ENCODE measurements at places on chromosomes 11 and 22.
A peak's percentile ranks its signal among the peaks of the same experiment; 100 is the strongest.

DNA sequence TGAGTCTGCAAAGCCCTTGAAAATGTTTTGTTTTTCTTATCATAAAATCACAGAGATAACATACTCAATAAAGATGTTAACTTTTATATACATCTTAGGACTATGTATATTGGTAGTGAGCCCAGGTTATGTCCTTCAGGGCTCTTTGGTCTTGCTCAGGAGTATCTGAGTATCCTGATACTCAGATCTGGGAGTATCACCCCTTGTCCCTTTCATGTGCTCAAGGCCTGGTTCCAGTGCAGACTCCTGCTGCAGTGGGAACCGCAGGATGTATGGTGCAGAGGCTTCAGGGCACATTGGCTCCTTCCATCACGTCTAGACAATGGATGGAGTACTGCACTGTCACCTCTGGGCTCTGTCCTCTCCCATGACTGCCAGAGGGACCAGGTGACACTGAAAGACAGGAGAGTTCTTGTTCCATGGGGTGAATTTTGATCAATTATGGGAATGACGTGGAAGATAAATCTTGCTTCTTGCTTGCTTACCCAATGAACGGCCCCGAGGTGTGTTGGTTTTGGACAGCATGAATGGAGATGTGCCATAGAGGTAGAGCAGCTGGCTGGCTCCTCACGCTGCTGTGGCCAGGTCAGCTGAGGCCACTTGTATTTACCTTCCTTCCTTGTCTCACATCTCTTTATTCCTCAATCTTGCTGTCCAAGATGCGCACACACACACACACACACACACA lies 215.5 kb downstream of the ARHGAP42 start:
- no peak for DNase-seq

GRCh38 chr11:69949327-69949726 lies 128.8 kb upstream of the ANO1 start:
- DNase-seq, result no peak

GRCh38 chr22:50298937-50299784 lies 8.3 kb downstream of the PLXNB2 start:
- no peak for DNase-seq

- peak; percentile 14 for DNase-seq
These were observed 48.0 kb downstream of the IGLL5 start for GRCh38 chr22:22935546-22936157.

DNA sequence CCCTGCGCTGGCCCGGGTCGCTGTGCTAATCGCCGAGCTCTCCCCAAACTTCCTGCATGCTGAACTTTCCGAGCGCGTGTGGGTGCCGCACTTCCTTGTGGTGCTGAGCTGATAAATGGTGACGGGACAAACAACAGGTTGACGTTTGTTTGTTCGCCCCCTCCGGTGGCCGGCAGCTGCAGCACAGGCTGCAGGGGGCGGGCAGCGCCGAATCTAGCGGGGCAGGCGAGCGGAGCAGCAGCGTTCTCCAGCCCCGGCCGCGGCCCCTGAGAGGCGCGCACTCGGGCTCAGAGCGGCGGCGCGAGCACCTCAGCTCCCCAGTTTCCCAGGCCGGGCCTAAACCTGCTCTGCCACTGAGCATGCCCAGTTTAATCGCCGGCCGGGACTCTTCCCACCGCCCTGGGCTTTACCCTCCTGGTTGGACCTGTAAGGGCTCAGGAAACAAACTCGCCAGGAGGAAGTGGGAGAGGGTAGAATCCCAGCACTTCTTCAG lies at the start of gene PDGFD:
Gene PDGFD, minus strand, starts transcription at position 120 of the 493 bp plus-strand sequence.
- peak; percentile 57 for DNase-seq

DNA sequence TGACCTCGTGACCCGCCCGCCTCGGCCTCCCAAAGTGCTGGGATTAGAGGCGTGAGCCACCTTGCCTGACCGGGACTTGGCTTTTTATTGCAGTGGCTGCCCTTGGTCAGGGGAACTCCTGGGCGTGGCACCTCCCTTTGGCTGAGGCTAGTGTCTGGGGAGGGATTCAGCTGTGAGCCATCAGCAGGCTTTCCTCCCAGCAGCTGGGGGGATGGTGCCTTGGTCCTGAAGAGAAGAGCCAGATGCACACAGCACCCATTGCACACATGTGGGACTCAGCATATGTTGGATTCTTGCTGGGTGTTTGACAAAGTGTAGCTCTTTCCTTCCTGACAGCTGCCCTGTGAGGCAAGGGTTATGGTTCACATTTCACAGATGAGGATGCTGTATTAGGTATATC lies 8.4 kb downstream of the CYTH4 start:
- no peak for DNase-seq

- DNase-seq, result no peak
These were observed 82.4 kb downstream of the EXT2 start for GRCh38 chr11:44177905-44178304.

- DNase-seq, result no peak
These were observed 2.4 kb upstream of the RANGAP1 start for GRCh38 chr22:41288245-41288946.

DNA sequence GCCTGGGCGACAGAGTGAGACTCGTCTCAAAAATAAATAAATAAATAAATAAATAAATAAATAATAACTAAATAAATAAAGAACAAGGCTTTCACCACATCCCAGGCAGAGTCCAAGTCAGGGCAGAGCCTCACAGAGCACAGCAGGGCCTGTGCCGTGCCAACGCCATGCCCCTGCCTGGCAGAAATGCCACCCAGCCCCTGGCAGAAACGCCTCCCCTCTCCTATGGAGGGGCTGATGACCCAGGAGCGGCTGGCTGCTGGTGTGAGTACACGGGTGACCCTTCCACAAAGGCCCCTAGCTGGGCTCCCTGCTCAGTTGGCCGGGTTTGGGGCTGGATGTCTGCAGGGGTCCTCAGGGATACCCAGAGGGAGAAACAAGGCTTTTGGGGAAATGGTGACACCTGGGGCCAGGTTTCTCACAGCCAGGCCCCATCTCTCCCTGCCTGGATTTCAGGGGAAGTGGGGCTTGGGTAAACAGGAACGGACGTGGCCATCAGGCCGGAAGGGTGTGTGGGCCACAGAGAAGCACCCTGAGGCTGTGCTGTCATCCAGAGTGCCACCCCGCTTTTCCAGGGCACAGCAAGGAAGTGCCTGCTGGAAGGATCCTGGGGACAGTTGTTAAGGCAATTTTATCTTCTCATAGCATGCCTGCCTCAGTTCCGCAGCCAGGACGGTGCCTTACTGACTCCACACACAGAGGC lies 5.1 kb downstream of the BID start:
- no peak for DNase-seq

DNA sequence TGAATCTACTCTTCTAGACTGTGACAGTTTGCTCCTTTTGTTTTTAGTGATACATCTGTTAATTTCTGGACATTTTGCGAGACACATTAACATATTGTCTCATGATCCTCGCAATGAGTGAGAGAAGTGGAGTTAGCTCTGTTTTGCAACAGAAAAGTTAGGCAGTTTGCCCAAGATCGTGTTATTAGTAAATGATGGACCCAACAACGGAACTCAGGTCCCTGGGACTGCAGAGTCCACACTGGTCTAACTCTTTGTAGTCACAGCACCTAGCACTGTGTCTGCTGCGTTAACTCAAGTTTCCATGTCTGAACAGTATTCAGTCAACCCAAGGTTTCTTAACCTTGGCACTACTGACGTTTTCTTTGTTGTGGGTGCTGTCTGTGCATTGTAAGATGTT lies 3.2 kb downstream of the DEPDC7 start:
- DNase-seq, result no peak

DNA sequence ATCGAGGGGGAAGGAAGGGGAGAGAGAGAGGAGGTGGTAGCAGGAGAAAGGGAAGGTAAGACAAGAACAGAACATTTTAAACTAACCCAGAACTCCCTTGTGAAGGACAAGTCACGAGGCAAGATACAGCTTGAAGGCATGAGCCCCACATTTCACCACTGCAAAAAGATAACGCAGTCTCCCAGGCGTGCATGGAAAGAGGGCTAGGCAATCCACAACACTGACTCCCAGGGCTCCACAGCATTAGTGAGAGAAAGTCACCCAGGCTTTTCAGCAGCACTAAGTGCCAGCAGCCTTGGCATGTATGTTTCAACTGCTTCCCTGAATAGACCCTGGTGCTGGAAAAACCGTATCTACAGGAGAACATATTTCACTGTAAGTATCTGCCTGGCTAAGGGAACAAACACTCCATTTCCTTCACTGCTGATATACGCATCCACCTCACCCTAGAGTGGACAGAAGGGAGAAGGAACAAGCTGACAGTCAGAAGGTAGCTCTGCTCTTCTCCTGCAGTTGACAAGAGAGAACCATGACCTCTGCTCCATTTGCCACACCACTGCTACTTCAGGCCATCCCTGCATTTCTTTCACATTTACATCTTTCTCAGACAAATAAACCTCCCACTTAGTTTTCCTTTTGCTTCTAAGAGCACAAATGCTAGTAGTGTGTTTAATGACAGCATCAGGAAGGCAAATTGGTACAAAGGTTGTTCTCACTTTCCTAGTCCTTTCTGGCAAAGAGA lies 87.9 kb downstream of the AMBRA1 start:
- no peak for DNase-seq

All from CD4-positive, alpha-beta T cell treated with Interleukin-10 for 1 hour (primary cell).